ENCODE measurements at places on chromosomes 1 and 21.

- DNase-seq = peak; percentile 21
Observed at GRCh38 chr1:208132287-208132882, 111.8 kb downstream of the PLXNA2 start.

GRCh38 chr1:52686830-52687229 is 11.3 kb downstream of the COA7 start:
- no peak for DNase-seq

DNA sequence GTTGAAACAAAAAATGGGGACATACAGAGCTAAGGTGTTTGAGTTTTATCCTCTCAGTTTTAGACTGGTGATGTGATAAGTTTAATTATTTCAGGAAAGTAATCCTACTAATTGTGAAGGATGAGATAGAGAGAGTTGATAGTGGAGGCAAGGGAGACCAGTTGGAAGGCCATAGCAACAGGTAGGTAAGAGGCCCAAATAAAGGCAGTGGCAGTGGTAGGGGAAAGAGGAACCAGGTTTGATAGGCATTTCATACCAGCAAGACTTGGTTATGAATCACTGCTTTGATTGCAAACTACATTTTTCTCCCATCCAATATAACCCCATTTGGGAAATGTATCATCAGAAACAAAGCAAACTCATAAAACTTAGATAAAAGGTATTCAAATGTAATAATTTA is 63.1 kb upstream of the SH3GLB1 start:
- no peak for DNase-seq

DNA sequence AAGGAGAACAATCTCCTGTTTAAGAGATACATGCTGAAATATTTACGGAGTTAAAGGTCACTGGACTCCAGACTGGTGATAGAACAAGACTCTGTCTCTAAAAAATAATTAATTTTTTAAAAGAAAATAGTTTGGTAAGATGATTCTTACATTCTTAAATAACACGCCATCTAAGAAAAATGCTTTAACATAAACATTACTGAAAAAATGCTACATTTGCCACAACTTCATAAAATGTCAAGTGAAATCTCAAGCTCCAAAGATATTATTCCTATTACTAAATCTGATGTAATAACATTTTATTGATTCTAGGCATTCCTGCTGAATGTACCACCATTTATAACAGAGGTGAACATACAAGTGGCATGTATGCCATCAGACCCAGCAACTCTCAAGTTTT is 4.1 kb downstream of the ANGPTL3 start:
- DNase-seq = no peak

- DNase-seq = peak; percentile 32
Observed at GRCh38 chr1:48916130-48917069, 139.7 kb upstream of the BEND5 start.

GRCh38 chr1:92503043-92503925 is 16.6 kb upstream of the GFI1 start:
- no peak for DNase-seq

DNA sequence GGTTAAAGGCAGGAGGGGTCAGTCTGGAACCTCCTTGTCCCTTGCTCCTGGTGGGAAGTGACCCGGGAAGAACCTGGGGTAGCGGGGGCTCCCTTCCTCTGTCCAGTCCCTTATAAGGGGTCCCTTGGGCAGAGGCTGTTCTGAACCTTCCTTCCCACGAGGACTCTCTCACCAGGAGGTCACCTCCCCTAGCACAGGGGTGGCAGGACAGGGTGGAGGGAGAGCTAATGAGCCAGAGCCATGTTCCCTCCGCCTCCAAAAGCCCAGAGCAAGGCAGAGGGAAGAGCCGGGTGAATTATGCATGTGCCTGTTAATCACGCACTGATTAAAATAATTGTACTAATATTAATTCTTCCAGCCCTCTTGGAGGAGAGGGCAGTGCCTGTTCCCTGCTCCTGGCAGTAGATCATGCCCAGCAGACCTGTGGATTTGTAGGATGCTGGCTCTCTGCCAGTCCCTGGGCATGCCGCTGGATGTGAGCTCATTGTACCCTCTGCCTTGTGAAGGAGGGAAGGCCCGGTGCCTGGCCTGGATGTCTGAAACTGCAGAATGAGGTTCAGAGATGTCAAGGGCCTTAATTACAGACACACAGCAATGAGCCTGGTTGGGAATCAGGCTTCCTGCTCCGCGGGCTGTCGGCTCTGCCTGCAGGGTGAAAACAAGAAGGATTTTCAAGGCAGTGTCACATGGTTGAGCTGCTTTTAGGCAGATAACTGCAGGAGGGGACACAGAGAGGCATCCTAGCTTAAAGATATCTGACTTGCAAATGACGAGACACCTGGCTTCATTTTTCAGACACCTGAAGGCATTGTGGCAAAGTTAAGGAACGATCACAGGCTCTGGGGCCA is 68.2 kb downstream of the IGSF21 start:
- no peak for DNase-seq

DNA sequence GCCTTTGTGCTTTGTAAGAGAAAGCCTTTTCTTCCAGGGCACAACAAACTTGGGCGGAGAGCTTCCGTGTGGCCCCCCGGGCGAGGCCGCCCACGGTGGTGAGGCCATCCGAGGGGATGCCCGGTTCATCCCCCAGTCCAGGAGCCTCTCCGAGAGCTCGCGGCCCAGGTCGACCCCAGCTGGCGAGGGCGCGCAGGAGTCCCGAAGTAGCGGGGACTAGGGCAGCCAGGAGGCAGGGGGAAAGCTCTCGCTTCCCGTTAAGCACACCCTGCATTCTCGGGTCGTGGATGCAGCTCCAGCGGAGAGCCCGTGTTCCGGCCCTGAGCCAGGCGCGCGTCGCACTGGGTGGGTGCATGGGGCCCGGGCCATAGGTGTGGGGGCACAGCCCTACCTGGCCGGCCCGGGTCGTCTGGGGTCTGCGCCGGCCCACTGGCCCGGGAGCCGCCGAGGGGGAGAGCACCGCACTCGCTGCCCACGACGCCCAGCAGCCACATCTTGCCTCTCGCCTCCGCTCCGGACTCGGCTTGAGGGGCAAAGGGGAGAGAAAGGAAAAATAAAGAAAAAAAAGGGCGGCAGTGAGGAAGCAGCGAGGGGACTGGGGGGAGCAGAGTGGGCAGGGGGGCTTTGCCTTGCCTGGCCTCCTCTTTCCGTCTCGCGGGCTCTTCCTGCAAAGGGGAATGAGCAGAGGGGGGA is 1.8 kb downstream of the RNF220 start:
- no peak for DNase-seq

DNA sequence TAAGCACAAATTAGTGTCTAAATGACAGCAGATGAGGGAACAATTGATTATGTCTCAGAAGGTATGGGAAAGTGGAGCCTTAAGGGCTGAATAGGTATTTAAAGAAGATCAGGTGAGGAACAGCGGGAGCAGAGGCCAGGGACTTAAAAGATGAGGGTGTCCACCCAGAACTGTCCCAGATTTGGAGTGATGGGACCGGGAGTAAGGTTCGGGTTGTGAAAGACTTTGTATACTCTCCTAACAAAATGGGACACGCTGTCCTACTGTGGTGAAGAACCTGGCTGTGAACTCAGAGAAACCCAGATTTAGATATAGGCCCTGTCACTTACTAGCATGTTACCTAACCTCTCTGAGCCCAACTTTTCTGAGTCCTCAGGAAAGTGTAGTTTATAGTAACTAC is 140.6 kb downstream of the C1orf21 start:
- DNase-seq = no peak

GRCh38 chr1:115977499-115978258 is 1.4 kb downstream of the SLC22A15 start:
- peak; percentile 97 for DNase-seq

- peak; percentile 51 for DNase-seq
Observed at GRCh38 chr1:151574575-151575529, 34.7 kb downstream of the TUFT1 start.

GRCh38 chr1:18948913-18949685 is 7.4 kb downstream of the IFFO2 start:
- no peak for DNase-seq

DNA sequence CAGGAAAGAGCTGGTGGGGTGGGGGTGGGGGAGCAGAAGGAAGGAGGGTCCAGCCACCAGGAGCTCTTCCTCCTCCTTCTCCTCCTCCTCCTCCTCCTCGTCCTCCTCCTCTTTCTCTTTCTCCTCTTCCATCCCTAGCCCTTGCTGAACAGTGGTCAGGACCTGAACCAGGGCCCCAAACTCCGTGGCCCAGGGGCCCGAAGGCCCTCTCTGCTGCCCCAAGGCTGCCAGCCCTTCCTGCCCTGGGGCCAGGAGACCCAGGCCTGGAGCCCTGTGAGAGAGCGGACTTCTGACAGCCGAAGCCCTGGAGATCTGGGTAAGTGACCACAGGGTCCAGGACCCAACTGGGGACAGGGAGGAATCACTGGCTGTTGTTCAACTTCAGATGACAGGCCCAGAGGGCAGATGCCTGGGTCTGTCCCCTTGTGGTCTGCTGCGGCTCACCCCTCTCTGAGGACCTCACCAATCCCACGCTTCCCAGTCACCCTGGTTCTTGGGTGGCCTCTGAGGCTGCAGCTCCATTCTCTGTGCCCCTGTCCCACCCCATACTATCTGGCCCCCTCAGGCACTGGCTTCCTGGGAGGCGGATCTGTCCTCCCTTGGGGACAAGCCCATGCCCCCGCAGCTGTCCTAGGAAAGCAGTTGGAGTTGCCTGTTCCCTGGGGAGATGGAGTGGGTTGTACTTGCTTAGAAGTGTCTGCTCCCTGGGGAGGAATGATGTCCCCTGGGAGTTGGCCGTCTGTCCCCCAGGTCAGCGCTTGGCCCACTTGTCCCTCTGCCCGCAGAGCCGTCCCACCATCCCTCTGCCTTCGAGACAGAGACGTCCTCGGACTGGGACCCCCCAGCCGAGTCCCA is 51.8 kb downstream of the VWA5B1 start:
- no peak for DNase-seq

DNA sequence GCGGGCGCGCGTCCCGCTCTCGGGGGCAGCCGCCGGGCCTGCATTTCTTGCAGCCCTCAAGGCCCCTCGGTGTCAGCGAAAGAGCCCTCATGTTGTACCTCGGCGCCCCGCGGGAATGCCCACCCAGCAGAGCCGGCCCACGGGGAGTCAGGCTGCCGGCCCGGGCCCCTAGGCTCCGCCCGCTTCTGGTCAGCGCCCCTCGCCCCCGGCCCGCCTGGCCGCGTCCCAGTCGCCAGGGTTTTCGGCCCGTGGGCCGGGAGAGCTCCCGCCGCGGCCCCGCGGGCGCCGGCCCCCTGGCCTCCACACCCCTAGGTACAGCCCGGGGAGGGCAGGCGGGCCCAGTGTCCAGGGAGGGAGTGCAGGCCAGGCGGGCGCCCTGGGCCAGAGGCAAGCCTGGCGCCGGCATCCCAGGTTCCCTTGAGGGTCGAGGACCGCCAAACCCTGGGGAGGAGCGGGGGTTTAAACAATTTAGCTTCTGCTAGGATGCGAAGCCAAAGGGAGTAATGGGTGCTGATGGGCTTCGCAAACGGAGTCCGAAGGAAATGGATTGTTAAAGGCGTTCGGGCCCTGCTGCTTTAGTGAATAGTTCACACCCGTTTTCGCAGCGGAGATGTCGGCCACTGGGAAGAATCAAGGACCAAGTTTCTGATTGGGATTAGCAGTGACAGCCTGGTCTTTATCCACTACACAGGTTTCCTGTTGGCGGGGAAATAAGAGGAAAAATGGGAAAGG is 486 bp upstream of the KCNA3 start:
- no peak for DNase-seq

DNA sequence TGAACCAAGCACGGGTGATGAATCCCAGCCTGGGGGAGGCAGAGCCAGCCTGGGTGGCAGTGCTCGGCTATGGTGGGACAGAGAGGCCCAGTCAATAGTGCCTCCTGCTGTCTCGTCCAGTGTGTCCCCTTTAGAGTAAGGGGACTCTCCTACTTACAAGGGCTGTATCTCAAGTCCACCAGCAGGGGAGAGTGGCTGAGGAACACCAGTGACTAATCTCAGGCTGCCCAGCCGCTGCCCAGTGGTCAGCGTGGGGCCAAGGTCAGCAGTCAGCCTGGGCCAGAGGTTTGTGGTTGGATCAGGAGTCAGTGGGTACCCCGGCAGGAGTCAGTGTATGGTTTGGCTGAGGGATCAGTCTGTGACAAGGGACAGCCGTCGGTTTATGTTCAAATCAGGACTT is 109.2 kb upstream of the RUNX3 start:
- DNase-seq = no peak

DNA sequence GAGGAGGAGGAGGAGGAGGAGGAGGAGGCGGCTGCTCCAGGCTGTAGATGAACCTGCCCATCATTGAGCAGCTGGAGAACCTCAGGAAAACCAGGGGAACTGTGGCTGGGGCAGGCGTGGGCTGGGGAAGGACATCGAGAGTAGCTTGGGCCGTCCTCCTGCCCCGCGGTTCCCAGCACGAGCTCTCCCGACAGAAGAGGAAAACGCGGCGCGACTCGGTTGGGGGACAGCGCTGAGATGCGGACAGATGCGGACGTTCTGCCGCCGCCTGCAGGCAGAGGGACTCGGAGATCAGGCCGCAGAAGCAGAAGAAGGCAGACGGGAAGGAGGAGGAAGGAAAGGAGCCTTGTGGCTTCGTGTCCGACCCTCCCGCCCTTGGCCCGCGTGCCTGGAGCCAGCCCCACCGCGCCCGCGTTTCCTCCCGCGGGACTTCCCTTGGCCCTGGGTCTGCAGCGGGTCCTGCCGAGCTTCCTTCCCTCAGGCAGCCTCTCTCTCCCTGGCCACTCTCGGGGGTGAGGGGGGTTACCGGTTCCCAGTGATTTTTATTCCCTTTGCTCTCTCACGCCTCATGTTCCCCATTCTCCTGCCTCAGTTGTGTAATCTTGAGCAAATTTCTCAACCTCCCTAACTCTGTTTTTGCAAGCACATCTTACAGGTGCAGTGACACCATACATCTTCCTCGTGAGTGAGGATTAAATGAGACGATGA is 1.7 kb upstream of the TNFRSF9 start:
- no peak for DNase-seq

DNA sequence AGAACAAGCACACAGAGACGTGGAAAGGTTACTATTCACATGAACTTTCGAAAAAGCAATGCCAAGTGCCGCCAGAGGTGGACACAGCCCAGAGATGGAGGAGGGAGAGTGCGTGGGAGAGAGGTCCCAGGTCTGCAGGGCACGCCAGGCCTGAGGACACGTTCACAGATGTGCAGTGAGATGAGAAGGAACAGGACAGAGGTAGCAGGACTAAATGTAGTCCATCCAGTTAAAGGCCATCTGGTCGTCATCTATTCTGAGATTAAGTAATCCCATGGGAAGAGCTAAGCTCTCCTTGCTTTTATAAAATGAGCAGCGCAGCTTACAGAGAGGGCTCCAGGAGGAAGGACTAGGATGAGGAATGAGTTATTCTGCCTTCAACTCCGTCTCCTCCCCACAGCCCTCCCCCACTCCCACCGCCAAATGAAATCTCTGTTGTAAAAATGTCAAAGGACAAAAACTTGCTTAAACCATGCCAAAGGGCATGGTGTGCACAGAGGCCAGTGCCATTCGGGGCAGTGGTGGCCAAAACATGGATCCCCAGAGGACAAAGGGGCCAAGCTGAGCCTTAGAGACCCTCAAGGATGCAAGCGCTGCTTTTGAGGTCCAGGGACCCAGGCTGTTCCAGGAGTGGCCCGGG is 85.4 kb upstream of the SLC25A33 start:
- no peak for DNase-seq

DNA sequence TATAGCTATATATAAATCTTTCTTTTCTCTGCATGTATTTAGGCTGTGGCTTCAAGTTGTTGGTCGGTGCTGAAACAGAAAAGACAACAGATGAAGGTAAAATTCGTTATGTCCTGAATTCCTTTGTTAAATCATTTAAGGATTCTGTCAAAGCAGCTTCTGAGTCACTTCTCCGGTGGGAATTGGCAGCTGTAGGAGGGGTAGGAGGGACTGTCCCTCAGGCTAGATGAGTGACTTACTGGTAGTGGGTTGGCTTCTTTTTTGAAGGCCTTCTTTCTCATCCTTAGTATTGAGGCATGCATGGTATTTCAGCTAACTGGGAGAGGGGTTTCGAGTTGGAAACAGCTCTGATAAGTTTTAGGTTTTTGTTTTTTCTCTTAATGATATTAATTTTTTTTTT is 22.1 kb upstream of the NEXN start:
- no peak for DNase-seq
